CD8-positive, alpha-beta memory T cell (primary cell): ENCODE measurements at places on chromosomes 3 and 15. TPM values are rescaled to one million over a fixed set of nuclear protein-coding genes. Genes with fewer than 3 reads are reported as not detected.

The AMIGO3 gene
- total RNA-seq: 0.15 TPM

The CTXN2 gene
- not detected for total RNA-seq

The CRTC3 gene
- total RNA-seq: 25.5 TPM

The KBTBD13 gene
- total RNA-seq: not detected

The LMOD3 gene
- not detected for total RNA-seq

The SNTN gene
- total RNA-seq: not detected

The SLITRK3 gene
- total RNA-seq: not detected

The IGSF11 gene
- 0.27 TPM for total RNA-seq

The C3orf85 gene
- total RNA-seq: not detected

The COPG1 gene
- 134 TPM for total RNA-seq

The GYG1 gene
- total RNA-seq: 31.9 TPM

The FGF7 gene
- total RNA-seq: not detected

The FAM81A gene
- total RNA-seq: 0.83 TPM

The LRRC15 gene
- total RNA-seq: not detected

The CCDC33 gene
- total RNA-seq: not detected

The CCR2 gene
- 0.51 TPM for total RNA-seq

The KLHL6 gene
- total RNA-seq: 31.3 TPM
